Stimulated activated CD4-positive, alpha-beta T cell treated with anti-CD3 and anti-CD28 coated beads, Interleukin-12 subunit alpha, Interleukin-12 subunit beta, amount 100 ng/mL, for 48 hours (primary cell): ENCODE measurements at places on chromosomes 13 and 19.

- DNase-seq, result no peak
These were observed 22.3 kb downstream of the DPF1 start for GRCh38 chr19:38201731-38202130.

DNA sequence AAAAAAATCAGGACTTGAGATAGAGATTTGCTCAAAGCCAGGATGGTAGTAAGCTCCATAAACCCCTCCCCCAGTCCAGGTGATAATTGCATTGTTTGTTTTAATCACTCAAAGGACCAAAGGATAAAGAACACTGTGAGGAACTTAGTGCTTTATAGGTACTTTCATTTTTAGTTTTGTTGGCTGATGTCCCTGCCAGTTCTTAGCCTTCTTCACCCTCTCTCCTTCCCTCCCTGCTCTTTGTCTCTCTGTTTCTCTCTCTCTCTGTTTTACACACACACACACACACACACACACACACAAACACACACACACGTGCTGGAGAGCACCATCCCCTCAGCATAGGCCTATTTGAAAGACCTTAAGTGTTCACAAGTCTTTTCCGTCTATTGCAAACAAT is 5.2 kb downstream of the FRY start:
- no peak for DNase-seq

DNA sequence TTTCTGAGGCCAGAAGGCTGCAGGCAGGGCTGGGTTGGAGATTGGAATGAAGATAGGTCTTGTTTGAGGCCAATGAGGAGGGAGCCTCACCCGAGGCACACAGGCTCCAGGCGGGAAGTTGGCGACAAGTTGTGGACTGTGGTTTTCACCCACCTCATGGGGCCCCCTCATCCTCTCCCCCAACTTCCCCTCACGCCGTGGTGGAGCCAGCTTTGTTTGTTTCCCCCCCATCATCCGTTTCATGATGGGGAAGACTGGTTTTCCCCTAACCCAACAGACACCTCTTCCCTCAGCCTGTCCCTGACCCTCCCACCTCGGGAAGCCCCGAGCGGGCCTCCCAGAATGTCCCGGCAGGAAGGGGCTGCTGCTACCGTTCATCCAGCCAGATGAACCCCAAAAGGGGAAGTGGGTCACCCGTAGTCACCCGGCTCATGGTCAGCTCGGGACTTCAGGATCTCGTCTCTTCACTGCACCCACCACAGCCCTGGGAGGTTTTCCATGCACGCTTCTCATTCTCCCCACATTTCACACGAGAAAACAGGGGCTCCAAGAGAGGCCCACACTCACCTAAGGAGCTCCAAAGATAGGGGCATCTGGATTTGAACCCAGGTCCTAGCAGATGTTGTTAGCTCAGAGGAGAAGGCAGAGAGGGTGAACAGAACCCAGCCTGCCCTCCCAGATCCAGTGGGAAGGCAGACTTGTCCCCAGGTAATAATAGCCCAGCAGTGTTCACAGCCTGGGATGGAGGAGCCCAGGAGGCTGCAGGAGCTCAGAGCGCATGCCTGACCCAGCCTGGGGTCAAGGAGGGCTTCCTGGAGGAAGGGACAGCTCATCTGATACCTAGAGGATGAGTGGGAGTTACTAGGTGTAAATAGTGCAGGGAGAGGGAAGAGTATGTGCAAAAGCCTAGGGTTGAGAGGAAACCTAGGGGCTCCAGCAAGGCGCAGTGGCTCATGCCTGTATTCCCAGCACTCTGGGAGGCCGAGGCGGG is 23.5 kb downstream of the CEACAM16 start:
- DNase-seq, result no peak

- DNase-seq, result no peak
These were observed 9.1 kb upstream of the C19orf12 start for GRCh38 chr19:29724102-29724641.

- DNase-seq, result no peak
These were observed 265.7 kb downstream of the ABCC4 start for GRCh38 chr13:95035311-95036109.

DNA sequence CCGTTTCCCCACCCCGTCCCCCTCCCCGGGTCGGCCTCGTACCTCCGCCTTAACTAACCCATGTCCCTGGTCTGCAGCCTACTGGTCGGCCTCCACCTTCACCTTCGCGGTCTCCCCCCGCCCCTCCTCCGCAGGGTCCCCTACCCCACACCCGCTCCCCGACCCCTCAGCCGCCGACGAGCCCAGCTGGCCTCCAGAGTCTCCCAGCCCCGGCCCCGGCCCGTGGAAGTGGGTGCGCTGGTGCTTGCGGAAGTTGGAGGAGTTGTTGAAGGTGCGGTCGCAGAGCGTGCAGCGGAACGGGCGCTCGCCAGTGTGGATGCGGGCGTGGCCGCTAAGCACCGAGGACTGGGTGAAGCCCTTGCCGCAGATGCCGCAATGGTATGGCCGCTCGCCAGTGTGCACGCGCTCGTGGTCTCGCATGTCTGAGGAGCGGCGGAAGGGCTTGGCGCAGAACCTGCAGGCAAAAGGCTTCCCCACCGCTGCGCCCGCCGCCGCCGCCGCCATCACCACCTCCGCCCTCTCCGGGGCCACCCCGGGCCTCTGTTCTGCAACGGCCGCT is 2.6 kb downstream of the ZNF784 start:
- no peak for DNase-seq

DNA sequence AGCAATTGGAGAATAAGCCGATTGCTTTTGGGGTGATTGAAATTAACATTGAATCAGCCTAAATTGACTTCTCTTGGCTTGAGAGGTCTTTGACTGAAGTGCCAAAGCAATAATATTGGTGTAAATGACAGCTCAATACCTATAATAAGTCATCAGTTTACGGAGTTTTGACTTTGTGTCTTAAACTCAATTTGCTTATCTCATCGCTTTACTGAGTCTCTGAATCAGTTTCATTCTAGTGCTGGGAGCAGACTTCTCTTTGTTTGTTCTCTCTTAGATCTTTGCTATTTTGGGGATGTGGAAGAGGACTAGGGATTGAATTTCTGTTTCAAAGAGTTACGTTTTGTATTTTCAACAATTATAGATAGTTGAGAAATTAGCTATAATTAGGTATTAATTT is 7.1 kb downstream of the RFC3 start:
- no peak for DNase-seq

DNA sequence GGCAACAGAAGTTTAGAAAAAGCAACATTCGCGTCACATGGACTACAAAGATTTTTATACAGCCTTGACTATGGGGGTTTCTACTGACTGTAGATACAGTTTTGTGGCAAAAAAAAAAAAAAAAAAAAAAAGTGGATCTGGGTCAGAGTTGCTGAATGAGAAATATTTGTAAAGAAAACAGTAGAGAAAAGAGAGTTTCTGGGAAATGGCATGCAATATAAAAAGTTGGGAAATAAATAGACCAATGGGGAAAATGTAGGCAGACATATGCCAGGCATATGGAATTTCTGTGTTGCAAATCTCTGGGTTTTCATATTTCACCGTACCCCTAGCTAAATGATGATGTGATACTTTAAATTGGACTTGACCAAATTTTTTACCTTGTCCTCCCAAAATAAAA is 315.3 kb downstream of the EFNB2 start:
- no peak for DNase-seq

DNA sequence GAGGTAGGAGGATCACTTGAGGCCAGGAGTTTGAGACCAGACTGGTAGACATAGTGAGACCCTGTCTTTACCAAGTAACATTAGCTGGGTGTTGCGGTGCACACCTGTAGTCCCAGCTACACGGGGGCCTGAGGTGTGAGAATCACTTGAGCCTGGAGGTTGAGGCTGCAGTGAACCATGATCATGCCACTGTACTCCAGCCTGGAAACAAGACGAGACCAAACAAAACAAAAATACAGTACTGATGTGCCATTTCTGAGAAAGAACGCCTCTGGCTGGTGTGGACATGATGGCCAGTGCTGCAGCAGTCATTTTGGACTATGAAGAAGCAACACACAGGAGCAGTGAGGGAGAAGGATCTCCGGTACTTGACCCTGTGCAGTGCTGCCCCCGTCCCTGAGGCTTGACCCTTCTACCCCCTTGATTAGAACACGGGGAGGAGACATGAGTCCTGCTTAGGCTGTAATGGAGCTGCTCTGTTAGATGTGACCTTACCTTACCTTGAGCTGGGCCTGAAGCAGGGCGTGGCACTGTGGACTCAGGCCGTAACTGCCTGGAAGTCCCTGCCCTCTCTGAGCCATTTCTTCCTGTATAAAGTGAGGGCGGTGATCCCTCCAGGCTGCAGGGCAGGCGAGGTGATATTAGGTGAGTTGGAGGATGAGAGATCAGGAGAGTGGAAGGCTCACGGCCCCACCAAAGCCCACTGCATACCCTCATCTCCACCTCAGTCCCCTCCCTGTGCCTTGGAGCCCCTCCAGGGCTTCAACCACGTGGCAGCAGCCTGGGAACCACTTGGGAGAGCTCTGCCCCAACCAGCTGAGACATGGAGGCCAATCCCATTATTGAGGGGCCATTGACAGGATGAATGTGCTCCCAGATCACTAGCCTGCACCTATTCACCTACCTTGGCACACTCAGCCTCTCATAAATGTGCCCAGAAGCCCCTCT is 5.9 kb downstream of the RPL18A start:
- DNase-seq, result no peak

DNA sequence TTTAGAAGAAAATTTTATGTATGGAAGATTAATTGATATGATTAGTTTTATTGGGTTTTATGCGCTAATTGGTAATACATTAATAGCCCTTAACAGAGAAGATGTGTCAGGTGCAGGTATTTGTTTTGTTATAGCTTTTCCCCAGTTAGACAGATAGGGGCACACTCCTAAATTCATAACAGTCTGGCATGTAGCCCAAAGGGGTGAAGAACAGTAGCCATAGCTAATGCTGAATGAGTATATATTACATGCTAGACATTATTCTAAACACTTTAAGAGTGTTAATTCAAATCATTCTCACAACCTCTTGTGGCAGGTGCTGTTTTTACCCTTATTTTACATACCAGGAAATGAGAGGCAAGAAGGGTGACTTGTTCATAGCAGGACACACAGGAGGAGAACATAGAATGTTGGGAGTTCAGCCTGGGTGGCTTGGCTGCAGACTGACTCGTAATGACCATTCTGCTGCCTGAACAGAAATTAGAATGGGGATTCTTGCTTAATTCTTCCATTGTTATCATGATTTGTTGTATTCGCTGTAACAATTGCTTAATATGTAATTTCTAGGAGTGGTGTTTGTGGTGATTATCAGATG is 20.1 kb downstream of the PCCA start:
- DNase-seq, result no peak

DNA sequence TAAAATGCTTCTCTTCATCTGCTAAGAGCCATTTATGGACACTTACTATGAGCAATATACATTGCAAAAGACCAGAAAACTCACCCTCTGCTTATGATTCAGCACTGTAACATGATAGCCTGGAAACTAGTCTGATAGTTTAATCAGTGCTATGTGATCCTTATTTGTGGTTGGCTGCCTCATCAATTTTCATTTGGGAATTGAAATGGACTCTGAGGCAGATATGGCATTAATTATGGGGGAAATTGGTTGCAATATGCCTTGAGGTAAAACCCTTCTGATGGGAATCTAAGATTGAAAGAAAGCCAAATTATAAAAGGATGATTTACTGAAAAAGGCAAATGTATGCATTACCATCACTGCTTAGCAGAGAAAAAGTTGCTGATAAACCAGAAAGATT is 33.5 kb downstream of the FAM216B start:
- DNase-seq, result no peak

DNA sequence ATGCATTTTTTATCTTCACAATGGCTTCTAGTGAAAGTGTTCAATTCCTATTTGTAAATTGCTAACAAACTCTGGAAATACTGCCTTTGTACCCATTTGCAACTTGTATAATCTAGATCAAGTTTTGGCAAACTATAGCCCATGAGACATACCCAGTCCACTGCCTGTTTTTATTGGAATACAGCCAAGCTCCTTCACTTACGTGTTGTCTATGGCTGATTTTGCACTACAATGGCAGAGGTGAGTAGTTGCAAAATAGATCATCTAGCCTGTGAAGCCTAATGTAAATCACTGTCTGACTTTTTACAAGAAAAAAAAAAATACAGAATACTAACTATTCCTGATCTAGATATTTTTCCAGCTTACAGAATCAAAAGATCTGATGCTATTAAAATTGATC is 37.1 kb downstream of the DZIP1 start:
- DNase-seq, result no peak

- DNase-seq, result no peak
These were observed 641 bp upstream of the SOX21 start for GRCh38 chr13:94712812-94713560.

DNA sequence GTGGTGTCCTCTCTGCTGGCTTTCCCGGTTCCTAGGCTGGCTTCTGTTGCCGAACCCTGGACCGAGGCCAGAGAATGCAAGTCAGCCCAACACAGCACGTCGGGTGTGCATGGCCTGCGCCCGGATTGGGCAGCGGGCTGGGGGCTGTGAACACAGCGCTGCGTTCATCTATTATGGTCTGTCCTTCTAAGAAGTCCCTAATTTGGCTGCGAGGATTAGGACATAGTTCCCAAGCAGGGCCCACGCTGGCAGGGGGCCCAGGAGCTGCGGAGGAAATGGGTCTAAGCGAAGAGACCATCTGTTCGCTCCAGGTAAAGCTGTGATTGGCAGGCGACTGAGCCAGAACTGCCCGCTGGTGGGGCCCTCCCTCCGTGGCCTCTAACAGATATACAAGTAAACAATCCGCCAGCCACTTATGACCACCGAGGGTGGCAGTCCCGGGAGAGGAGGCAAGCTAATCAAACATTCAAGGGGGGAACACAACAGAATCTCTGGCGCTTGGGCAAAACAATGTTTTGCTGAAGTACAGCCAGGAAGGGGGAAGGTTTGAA is 6.0 kb downstream of the SYCE2 start:
- DNase-seq, result no peak
